ENCODE measurements at places on chromosomes 4 and X. TPM values are rescaled to one million over a fixed set of nuclear protein-coding genes. Genes with fewer than 3 reads are reported as not detected.

DNA sequence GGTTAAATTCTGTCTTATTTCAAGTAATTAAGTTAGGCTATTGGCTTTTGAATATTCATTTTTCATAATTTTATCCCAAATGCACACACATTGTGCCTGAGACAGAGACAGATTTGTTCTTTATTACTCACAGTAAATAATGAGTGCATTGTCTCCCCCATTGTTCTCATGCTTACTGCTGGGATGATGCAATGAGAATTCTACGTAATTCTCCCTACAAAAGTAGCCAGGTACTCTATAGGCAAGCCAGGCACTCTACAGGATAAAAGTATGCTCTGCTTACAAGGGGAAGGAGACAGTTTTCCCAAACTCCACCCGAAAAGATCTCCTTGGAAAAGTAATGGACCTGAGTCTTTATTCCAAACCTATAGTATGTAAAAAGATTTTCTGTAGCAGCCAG lies 1890.7 kb upstream of the PCDH10 start:
- DNase-seq, result no peak

GRCh38 chrX:6071731-6072130 lies 156.9 kb downstream of the NLGN4X start:
- DNase-seq, result no peak

Gene UGT2A1
- total RNA-seq, result not detected

DNA sequence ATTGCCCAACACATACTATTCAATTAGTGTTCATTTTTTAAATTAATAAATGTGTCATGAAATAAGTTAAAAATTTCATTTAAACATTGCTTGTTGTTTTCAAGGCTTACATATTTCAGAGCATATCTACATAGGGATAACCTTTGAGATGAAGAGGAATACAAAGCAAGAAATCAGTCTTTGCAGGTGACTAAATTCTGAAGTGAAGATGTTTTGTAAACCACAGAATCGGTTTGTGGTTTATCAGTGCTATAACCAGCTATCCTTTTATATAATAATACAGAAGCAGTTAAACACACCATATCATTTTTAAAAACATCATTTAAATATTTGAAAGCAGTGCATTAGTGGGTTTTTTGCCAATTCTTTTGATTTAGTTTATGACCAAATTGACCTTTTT lies 26.9 kb downstream of the FAM241A start:
- DNase-seq, result no peak

- no peak for DNase-seq
Measured at GRCh38 chrX:124010566-124010965, 49.1 kb downstream of the STAG2 start.

DNA sequence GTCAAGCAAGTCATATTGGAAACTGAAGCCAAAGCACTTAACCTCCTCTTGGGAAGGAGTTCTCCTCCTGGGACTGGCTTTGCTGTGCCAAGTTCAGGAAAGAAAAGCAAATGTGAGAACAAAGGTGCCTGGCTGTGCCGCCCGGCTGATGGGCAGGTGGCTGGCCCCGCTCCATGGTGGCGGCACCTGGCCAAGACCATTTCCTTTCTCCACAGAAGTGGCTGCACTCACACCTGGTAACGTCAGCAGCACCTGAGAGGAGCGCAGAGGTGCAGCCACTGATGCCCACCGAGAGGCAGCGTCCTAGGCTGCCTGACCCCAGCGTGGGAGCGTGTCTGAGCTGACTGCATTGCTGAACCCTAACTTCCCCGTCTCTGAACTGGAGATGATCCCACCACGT lies 54.3 kb downstream of the DCTD start:
- no peak for DNase-seq

Measured in activated CD4-positive, alpha-beta T cell treated with anti-CD3 and anti-CD28 coated beads, Interleukin-2, amount 10 ng/mL, durations not matched to agents 7 days and 5 days (primary cell).